ENCODE measurements at places on chromosomes 12 and 14. TPM values are rescaled to one million over a fixed set of nuclear protein-coding genes. Genes with fewer than 3 reads are reported as not detected.

DNA sequence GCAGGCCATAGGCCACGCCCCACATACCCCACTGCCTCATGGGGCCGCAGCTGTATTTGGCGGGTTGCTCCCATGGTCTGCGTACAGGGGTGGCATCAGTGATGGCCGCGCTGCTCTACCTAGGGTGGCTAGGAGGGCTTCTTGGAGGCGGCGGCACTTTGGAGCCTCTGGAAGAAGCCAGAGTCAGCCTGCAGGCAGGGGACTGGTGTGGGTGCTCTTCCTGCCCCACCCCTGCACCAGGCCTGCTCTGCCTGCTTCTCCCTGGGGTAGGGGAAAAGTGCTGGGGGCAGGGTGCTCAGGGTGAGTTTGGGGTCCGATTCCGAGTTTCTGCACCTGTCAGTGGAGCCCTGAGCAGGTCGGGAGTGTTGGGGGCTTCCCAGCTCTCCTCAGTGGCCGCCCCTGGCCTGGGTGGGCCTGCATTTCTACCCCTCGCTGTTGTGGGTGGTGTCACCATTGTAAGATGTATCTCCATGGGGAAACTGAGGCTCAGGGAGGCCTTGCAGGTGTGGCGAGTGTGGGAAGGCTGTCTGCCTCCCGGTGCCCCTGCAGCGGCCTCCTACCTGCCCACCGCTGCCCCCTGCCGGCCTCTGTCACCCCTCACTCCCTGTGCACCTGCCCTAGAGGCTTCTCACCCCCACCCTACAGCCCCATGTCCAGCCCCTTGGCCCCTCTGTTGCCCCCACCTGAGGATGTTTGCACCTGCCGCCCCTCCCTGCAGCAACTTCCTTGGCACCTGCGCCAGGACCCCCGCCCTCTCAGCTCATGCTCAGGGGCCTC is 5.5 kb downstream of the CEP170B start:
- H3K4me1 ChIP-seq = no peaks in the 10 kb centered on the region
- H3K27ac ChIP-seq = no peak overlapping the region
- H3K27me3 ChIP-seq = no peaks in the 10 kb centered on the region
- no peak overlapping the region for H3K4me3 ChIP-seq
- peak; percentile 44 for DNase-seq

- no peak for DNase-seq
- no peaks in the 10 kb centered on the region for H3K36me3 ChIP-seq
- H3K27me3 ChIP-seq = no peaks in the 10 kb centered on the region
- H3K4me3 ChIP-seq = no peak overlapping the region
- no peaks in the 10 kb centered on the region for H3K4me1 ChIP-seq
- no peak overlapping the region for H3K27ac ChIP-seq
These were observed 91.1 kb downstream of the IRF2BPL start for GRCh38 chr14:76937181-76938091.

DNA sequence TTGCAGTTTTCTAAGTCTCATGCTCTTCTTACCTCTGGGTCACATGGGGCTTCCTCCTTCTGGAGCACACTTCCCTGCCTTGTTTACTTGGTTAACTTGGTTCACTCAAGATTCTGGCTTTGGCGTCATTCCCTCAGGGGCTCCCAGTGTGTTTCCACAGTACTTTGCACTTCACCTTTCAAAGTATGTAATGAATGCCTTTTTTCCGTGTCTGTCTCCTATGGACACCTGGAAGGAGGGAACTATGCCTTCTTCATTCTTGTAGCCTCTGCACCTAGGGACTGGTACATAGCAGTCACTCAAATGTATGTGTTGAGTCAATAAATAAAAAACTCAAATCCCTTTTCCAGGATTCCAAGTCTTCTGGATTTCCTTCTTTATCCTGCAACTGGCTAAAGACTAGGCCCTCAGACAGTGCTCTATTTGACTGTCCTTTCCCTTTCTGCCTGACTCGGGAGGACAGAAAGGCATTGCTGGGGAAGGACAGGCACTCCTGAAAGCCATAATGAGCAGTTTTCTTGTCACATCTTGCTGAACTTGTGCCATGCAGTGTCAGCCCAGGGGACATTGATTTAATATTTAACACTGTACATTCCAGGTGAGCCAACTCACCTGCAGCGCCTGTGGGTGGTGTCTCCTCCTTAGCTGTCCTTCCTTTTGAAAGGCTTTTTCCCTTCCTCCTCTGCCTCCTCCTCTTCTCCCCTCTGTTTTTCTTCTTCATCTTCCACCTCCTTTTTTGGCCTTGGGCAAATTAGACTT is 12.8 kb downstream of the MYRFL start:
- no peaks in the 10 kb centered on the region for H3K27me3 ChIP-seq
- peak; percentile 81 for DNase-seq
- H3K4me3 ChIP-seq = no peak overlapping the region
- no peaks in the 10 kb centered on the region for H3K36me3 ChIP-seq

- no peaks in the 10 kb centered on the region for H3K4me1 ChIP-seq
- no peaks in the 10 kb centered on the region for H3K27me3 ChIP-seq
- no peak for DNase-seq
- no peak overlapping the region for H3K27ac ChIP-seq
- H3K36me3 ChIP-seq = peaks cover 6% of the 10 kb centered on the region
- H3K4me3 ChIP-seq = no peak overlapping the region
These were observed 10.9 kb upstream of the TAC3 start for GRCh38 chr12:57027011-57027804.

DNA sequence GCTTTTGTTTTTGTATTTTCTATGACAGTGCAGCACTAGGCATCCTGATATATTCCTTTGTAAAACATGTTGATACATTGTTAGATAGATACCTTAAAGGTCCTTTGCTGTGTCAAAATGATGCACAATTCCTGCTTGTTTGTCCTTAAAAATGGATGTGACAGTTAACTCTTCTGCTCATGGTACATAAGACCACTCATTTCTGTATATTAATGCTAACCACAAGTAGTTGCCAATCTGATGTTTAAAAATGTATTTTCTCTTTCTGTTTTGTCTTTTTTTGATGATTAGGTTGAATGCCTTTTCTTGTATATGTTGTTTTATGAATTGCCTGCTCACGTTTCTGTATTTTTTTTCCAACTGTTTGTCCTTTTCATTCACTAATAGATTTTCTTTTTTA is 35.1 kb downstream of the ATF7IP start:
- H3K27me3 ChIP-seq = no peaks in the 10 kb centered on the region
- no peak overlapping the region for H3K4me3 ChIP-seq
- DNase-seq = no peak
- no peaks in the 10 kb centered on the region for H3K36me3 ChIP-seq

DNA sequence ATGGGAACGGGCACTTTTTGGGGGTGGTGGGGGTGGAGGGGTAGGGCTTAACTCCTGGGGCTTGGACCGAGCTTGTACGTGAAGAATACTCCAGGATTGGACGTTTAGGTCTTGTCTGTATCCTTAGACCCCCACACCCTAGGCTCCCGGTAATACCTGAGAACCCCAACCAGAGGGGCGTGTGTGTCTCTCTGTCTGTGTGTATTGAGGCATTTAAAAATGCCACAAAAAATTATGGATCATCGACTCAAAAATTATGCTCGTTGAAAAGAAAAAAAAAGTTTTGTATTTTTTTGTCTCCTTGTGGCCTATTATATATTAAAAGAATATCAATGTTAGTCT is 459 bp downstream of the PPFIBP1 start:
- DNase-seq = no peak
- peak overlapping the region; percentile 90 for H3K27ac ChIP-seq
- H3K27me3 ChIP-seq = no peaks in the 10 kb centered on the region
- H3K4me3 ChIP-seq = peak overlapping the region; percentile 80

GRCh38 chr12:121295746-121296617 is 527 bp downstream of the CAMKK2 start:
- peak; percentile 82 for DNase-seq
- H3K27me3 ChIP-seq = no peaks in the 10 kb centered on the region
- no peaks in the 10 kb centered on the region for H3K4me1 ChIP-seq

DNA sequence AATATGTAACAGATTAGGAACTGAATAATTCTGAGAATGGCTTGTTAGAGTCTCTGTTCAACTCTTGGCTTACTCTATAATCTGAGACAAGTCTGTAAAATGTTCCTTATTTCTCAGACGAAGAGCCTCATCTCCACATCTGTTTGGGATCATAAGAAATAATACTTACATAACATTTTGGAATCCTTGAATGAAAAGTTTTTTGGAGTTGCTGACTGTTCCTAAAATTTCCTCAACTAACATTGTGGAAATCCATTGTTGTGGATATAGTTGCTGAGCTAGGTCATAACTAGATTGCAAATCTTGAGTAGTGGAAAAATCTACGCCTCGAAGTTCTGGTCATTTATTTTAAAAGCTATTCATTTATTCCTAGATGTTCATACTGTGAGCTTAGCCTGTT is 402.9 kb downstream of the ZFP36L1 start:
- H3K27ac ChIP-seq = peak overlapping the region; percentile 59
- H3K4me3 ChIP-seq = no peak overlapping the region
- H3K36me3 ChIP-seq = no peaks in the 10 kb centered on the region
- no peaks in the 10 kb centered on the region for H3K27me3 ChIP-seq
- DNase-seq = no peak
- H3K4me1 ChIP-seq = no peaks in the 10 kb centered on the region

DNA sequence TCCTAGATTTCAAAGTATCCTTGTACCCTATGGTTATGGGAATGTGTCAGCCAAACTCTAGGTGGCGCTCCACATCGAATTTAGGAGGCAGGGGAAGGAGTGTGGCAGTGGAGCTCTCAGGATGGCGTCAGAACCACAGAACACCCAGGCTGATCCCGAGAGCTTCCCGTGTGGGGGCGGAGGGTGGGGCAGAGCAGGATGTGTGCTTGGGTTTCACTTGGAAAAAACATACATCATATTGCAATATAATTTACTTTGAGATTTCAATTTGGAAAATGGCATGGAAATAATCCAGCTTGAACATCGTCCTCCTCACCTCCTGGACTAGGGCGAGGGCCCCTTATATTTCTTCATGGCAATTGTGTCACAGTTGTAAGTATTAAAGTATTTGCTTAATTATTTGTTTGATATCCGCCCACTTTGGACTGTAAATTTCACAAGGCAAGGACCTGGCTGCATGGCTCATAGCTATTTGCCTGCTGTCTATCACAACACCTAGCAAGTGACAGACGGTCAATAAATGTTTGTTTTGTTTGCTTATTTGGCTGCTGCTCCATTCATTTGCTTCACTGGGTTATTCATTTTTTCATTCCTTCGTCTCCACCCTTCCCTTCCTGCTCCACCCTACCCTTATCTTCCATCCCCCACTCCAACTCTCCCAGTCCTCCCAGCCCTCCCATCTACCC is 221.5 kb upstream of the HMGA2 start:
- peaks cover 13% of the 10 kb centered on the region for H3K4me1 ChIP-seq
- DNase-seq = peak; percentile 77
- H3K27me3 ChIP-seq = no peaks in the 10 kb centered on the region
- H3K27ac ChIP-seq = no peak overlapping the region

GRCh38 chr12:120903412-120904196 is 554 bp downstream of the SPPL3 start:
- no peaks in the 10 kb centered on the region for H3K36me3 ChIP-seq
- peak; percentile 90 for DNase-seq
- H3K4me3 ChIP-seq = peak overlapping the region; percentile 98
- peak overlapping the region; percentile 70 for H3K27ac ChIP-seq
- H3K27me3 ChIP-seq = no peaks in the 10 kb centered on the region
- H3K4me1 ChIP-seq = peaks cover 3% of the 10 kb centered on the region

DNA sequence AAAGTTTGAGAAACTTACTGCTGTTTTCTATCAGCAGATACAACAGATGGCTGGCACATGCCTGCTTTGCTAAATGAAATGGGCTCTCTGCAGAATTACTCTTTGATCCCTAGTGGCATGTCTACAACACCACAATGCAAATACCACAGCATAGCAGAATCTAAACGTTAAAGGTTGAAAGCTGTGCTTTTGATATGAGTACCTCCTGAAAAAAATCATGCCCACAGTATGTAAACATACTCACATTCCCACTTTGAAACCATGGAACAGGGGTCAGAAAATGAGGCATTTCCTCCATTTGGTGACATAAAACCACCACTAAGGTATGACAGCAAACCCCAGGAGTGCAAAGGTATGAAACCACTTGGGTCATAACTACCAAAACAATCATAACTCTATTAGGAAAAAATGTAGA is 7.5 kb downstream of the WIF1 start:
- no peak overlapping the region for H3K27ac ChIP-seq
- no peaks in the 10 kb centered on the region for H3K36me3 ChIP-seq
- peaks cover 7% of the 10 kb centered on the region for H3K27me3 ChIP-seq
- H3K4me3 ChIP-seq = no peak overlapping the region

GRCh38 chr14:74645756-74646470 is 33.9 kb upstream of the LTBP2 start:
- no peaks in the 10 kb centered on the region for H3K27me3 ChIP-seq
- no peaks in the 10 kb centered on the region for H3K36me3 ChIP-seq
- H3K4me3 ChIP-seq = no peak overlapping the region
- H3K27ac ChIP-seq = no peak overlapping the region

DNA sequence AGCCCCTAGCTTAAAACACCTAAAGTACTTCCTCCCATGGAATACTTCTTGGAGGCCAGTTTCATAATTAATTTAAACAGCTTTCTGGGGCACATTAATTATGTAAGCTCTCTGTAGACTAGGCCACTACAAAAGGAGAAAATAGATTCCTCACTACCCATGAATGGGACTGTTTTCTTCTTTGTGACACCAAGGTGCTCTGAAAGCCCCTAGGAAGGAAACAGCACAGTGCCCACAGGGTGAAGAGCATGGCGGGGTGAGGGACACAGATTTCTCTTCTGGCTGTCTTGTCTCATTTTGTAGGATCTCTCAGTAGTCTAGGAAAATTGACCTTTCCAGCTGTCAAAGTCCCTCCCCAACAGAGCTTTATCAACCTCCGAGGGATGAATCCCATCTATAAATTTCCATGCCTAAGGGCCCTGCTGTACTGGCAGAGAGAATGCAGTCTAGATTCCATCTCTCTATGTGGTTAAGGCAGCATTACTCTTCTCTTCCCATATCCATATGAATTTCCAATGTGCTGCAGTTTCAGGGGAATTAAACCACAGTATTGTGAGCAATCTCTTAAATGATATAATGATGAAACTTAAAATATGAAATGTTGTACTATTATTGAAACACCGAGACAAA is 183.6 kb upstream of the GRIP1 start:
- H3K36me3 ChIP-seq = no peaks in the 10 kb centered on the region
- no peak overlapping the region for H3K4me3 ChIP-seq
- DNase-seq = no peak
- H3K27ac ChIP-seq = no peak overlapping the region
- H3K4me1 ChIP-seq = no peaks in the 10 kb centered on the region

- no peaks in the 10 kb centered on the region for H3K4me1 ChIP-seq
- H3K27me3 ChIP-seq = no peaks in the 10 kb centered on the region
- no peak overlapping the region for H3K27ac ChIP-seq
- H3K36me3 ChIP-seq = no peaks in the 10 kb centered on the region
- no peak for DNase-seq
- H3K4me3 ChIP-seq = no peak overlapping the region
These were observed 57.2 kb upstream of the ZDHHC17 start for GRCh38 chr12:76706761-76707160.

GRCh38 chr14:47273939-47274338 is 401.5 kb downstream of the MDGA2 start:
- no peaks in the 10 kb centered on the region for H3K4me1 ChIP-seq
- no peak for DNase-seq
- H3K27ac ChIP-seq = no peak overlapping the region
- H3K4me3 ChIP-seq = no peak overlapping the region
- H3K36me3 ChIP-seq = no peaks in the 10 kb centered on the region
- no peaks in the 10 kb centered on the region for H3K27me3 ChIP-seq

PIK3C2G gene
- 0.52 TPM for polyA plus RNA-seq

PROX2 gene
- 1.1 TPM for polyA plus RNA-seq

OR6C75 gene
- not detected for polyA plus RNA-seq

PCED1B gene
- 1.6 TPM for polyA plus RNA-seq

KRT3 gene
- not detected for polyA plus RNA-seq

SYNE3 gene
- 1.1 TPM for polyA plus RNA-seq

CMKLR1 gene
- 3.8 TPM for polyA plus RNA-seq

ZNF84 gene
- polyA plus RNA-seq = 5.2 TPM

WDHD1 gene
- 9.7 TPM for polyA plus RNA-seq

DERA gene
- polyA plus RNA-seq = 133 TPM

CDC42BPB gene
- polyA plus RNA-seq = 29.2 TPM

FERMT2 gene
- polyA plus RNA-seq = 18.9 TPM

PLA2G1B gene
- polyA plus RNA-seq = 9.2 TPM

Measured in small intestine (tissue), 16 donors.